ENCODE measurements at places on chromosomes 1 and 21.

DNA sequence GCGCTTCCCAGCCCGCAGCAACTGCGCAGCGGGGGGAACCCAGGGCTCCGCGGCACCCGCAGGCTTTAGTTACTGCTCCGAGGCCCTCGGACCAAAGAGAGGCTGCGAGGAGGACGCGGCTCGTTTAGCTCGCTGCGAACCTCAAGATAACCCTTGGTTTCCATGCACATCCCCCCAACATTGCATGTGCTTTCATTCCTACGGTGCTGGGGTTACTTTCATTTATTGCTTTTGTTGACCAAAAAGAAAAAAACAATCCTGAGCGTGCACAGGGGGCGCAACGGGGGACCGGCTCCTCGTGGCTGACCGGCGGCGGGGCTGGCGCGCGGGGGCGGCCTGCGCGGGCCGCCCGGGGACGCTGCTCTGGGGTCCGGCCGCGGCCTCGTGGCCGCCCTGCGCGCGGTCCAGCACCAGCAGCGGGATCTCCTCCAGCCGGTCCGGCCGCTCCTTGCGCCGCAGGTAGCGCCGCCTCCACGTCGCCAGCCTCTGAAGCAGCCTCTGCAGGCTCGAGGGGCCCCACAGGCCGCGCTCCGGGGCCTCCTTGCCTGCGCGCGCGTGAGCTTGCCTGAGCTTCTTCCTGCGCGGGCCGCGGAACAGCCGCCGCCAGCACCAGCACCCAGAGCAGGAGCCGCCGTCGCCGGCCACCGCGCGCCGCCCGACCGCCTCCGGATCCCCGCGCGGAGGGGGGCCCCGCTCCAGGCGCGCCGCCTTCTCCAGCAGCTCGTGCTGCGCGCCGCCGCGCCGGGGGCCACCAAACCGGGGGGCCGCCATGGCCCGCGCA is 77.4 kb downstream of the DESI2 start:
- no peak for DNase-seq

DNA sequence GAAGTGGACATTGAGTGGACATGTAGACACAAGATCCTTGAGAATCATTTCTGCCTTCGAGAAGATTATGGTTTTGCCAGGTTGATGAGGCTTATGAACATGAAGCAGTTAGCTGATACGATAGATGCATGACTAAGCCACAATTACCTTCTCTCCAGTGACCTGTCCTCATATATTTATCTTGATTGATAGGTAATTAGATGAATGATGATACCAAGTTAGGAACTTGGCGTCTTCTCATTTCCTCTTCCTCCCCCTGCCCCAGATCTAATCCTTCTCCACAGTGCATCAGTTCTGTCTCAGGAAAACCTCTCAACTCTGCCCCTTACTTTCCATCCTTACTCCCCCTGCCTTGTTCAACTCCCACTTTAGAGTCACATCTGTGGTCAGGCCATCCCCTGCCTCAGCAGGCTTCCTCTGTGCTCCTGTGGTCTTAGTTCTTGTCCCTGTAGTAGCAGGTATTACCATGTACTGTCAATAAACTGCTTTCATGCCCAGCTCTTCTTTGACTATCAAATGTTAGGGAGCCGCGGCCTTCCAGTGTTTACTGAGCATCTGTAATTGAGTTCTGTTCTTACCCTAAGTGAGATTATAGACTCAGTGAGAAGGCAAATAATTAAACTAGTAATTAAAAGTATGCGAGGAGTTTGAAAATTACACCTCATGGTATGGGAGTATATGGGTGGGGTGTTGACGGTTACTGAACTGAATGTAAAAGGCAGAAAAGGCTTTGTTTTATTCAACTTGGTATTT is 5.1 kb downstream of the ST6GALNAC3 start:
- DNase-seq, result no peak

GRCh38 chr1:18294437-18295176 is 186.1 kb upstream of the KLHDC7A start:
- DNase-seq, result no peak

DNA sequence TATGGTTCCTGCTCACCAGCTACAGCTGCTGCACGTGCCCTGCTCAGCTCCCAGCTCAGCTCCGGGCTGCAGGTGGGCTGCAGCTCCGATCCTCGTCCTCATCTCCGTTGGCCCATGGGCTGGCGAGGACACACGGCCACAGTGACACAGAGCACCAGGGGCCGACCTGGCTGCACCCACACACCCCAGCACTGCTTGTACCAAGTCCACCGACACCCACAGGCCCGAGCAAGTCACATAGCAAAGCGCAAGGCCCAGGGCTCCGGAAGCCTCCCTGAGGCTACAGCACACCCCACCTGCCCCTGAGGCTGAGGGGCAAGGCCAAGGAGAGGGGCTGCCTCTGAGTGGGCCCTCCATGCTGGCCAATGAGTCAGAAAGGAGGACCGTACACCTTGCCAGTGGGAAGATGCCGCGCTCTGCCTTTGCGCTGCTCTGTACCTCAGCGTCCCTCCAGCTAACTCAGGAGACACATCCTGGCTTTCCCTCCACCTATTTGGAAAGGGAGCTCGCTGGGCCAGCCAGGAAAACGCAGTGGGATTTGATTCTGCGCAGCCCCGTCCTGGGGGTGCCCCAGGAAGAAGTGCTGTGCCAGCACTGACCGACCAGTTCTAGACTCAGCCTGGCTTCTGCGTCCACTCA is 124.8 kb downstream of the SIK1 start:
- DNase-seq, result no peak

DNA sequence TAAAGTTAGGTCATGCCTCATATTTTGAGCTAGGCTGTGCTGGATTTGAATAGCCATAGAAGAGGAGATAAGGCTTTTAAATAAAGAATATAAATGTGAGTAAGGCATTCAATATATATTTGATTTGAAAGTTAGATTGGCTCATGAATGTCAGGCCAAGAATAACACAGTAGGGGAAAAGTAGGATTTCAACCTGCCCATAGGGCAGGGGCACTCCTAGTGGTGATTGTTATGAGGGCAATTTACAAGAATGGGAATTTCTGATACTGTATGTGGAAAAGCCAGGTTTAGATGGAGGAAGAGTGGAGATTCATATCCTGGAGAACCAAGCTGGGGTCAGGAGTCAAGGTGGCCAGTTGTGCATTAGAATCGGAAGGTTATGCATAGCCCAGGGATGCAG is 74.9 kb downstream of the DNAH14 start:
- no peak for DNase-seq

GRCh38 chr1:63101336-63101735 is 221.0 kb upstream of the FOXD3 start:
- no peak for DNase-seq

GRCh38 chr1:38741341-38741740 is 118.2 kb downstream of the RRAGC start:
- DNase-seq, result no peak

- peak; percentile 63 for DNase-seq
These were observed 85.1 kb downstream of the ENAH start for GRCh38 chr1:225567789-225568188.

DNA sequence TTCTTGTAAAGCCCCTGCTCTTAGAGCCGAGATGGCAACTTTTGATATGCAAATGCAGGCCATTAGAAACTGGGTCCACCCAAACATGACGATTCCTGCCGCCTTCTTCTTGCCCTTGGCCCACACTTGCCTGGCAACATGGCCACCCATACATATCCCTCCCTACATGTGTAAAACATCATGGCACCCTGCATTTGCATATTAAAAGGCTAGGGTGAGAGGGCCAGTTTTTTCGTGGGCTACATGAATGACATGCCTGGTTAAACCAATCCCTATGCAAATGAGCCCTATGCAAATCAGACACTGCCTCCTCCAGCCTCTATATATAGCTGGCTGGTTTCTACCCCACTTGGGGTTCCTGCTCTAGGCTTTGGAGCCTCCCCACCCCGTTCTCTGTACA is 18.8 kb downstream of the PLA2G2A start:
- DNase-seq, result no peak

- no peak for DNase-seq
These were observed 67.8 kb downstream of the SIK1 start for GRCh38 chr21:43358940-43359822.

DNA sequence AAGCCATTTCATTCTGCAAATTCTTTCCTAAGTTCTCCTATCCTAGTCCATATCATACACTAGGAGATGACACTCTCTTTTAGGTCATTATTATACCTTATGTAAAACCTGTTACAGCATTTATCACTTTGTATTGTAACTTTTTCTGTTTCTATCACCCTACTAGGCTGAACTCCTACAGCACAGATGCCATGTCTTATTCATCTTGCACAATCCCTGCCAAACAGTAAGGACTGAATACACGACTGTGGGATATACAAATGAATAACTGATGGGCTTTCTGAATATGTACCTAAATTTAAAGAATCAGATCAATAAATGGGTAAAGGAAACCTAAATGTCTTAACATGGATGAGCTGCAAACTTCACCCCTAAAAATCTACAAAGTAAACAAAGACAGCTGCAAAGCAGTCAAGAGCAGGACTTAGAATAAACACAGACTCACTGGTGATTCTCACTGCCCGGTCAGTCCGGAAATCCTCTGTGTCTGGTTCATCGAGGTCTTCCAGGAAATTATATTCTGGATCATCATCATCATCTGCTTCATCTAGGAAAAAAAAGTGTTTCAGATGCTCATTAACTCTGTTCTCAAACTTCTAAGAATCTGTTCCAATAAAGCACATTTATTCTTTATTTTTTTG is 62.3 kb downstream of the GON4L start:
- no peak for DNase-seq

DNA sequence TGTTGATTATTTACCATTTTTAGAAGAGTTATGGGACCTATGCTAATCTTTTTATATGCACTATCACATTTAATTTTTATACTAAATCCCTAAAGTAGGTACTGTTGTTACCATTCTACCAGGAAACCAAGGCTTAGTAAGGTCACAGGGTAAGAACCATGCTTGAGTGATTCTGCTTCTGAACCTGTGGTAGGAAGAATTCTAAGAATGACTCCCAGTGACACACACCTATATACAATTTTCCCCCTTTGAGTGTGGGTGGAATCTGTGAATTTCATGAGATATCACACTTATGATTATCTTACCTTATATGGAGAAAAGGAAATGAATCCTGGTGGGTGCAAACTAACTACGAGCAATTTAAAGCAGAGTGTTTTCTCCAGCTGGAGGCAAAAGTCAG is 391.0 kb downstream of the USH2A start:
- DNase-seq, result no peak

- DNase-seq, result no peak
These were observed 317.9 kb downstream of the NFIA start for GRCh38 chr1:61400131-61400770.

- no peak for DNase-seq
These were observed 70.4 kb upstream of the UBE2U start for GRCh38 chr1:64133036-64133435.

DNA sequence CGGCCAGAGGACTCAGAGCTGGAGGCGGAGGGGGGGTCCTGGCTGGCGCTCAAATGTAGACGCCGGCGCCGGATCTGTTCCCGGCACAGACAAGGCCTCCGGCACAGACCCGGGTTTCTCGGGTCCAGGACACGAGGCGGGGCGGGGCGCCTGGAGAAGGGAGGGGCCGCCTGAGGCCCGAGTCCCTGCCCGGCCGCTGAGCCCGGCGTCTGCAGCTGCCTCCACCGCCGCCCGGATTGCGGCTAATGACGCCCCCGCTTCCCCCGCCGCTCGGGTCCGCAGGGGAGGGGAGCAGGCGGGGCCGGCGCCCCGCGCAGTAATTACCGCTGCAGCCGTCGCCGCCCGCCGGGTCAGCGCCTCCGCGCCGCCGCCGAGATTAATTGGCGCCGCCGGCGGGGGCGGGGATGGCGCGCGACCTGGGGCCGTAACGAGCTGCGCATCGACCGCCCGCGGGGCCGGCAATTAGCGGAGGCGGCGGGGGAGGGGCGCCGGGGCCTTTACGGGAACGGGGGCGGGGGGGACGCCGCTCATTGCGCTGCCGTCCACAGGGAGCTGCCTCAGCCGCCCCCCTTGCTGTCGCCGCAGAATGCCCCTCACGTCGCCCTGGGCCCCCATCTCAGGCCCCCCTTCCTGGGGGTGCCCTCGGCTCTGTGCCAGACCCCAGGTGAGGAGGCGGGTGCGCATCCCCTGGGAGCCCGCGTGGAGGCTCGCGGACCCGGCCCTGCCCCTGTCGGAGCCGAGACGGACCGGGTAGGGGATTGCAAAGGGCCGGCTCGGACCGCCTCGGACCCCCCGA is 17.3 kb downstream of the NOC2L start:
- DNase-seq, result peak; percentile 83

DNA sequence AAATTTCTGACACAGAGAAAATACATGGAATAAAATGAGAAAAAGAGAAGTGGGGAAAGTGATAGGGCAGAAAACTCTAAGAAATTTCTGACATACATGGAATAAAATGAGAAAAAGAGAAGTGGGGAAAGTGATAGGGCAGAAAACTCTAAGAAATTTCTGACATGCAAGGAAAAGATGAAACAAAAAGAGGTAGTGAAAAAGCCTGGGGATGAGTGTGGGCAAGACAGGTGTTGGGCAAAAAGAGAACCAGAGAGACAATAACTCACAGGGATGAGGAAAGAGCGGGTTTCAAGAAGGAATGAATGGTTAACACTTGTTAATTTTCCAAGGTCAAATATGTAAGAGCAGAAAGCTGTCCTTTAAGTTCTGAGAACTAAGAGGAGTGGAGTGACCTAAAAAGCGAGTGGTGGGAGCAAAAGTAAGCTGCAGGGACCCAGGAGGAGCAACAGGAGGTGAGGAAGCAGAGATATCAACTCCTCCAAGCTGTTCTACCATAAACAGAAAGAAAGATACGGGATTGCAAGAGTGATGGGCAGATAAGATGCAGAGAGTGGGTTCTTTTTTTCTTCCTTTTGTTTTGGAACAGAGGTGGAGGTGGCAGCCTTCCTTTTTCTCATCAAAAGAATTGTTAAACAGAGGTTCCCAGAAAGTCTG is 29.9 kb upstream of the EXO1 start:
- DNase-seq, result no peak

DNA sequence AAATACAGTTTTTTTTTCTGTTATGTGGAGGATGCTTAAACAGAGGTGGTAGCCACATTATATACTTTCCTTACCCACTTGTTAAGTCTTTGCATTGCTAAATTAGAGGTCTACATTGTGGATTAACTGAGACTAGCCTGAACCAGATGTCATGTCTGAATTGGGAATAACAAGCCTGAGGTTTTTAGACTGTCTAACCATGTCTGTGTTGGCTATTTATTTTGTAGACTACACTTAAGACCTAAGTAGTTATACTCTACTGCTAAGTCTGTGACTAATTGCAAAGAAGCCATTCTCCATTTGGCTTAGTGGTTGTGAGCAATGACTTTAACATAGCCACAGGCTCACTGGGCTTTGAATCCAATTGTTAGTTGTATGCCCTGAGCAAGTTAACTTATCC is 45.4 kb downstream of the CDC14A start:
- no peak for DNase-seq

DNA sequence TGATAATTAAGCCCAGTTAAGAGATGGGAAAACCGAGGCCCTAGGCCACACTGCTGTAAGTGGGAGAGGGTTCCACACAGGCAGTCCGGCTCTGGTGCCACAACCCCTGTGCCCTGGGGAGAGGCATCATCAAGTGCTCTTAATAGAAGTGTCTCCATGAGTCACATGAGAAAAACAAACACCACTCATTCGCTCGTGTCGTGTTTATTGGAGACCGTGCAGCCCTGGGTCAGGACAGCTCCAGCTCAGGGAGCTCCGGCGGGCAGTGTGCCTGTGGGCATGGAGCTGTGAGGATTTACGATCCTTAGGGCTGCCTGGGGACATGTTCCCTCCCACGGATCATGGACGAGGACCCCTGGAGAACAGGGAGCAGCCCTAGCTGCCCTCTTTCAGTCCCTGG is 658.5 kb downstream of the AJAP1 start:
- DNase-seq, result no peak

Measured in D341Med (cell line).